ENCODE measurements at places on chromosomes 12 and 14. TPM values are rescaled to one million over a fixed set of nuclear protein-coding genes. Genes with fewer than 3 reads are reported as not detected.

The GPR162 gene
- total RNA-seq: 0.21 TPM

GRCh38 chr14:93522221-93522620 is 91.5 kb downstream of the UNC79 start:
- no peak for DNase-seq

The NEDD1 gene
- 25.5 TPM for total RNA-seq

DNA sequence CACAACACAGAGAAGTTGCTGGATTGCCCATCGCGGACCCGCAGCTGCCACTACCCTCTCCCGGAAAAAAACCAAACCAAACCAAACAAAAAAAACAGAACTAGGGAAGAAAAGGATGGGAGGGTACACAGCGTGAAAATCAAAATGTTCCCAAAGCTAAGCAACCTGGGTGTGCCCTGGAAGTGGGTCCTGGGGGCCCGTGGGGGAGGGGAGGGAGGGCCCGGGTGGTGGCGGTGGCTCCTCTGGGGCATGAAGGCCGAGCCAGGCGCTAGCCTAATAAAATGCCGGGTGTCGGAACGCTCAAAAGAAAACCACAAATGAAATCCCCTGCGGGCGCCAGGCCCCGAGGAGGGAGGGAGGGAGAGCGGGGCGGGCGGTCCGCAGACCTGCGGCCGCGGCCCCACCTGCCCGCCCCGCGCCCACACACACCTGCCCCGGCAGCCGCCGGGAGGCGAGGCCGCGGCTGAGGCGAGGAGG is 787 bp downstream of the HECTD4 start:
- DNase-seq: no peak

The SMCO2 gene
- 0.58 TPM for total RNA-seq

DNA sequence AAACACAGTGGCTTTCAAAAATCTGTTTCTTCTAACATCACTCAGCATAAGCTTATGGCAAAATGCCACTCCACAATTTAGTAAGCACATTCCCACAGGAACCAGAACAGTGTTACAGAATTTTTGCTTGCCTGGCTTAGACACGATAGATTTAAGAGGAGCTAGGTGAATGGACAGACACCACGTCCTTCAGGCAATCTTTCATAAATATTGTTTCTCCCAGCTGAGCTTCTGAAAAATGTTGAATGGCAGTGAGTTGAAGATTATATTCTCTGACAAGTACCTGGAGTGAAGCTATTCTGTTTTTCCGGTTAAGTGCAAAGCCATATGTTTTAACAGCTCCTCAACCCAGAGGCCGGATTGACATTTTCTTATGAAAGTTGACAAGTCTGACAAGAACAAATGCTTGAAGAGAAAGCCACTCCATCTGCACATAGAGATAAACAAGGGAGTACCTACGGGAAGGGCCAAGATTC is 102.0 kb downstream of the FSCB start:
- no peak for DNase-seq

DNA sequence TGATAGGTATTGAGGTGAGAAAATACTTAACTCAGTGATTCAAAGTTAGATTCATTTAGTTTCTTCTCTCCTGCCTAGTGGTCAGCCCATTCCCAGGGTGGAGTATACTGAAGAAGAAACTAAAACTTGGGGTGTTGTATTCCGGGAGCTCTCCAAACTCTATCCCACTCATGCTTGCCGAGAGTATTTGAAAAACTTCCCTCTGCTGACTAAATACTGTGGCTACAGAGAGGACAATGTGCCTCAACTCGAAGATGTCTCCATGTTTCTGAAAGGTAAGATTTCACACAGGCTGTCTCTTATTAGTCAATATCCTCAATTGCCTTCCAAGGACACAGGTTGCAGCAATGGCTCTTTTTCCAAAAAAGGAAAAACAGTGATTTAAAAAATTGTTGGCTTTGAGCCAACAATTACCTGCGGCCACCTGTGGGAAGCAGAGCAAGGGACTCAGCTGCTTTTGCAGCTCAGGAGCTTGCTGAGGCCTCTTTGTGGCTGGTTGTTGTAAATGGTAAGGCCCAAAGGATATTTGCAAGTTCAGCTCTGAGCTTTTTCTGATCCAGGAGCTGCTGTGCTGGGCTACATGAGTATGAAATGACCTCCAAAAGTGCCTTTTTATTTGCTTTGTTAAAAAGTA is 33.9 kb downstream of the TPH2 start:
- no peak for DNase-seq

The KERA gene
- not detected for total RNA-seq

The FAM234B gene
- 5.0 TPM for total RNA-seq

GRCh38 chr12:84305144-84305543 is 607.5 kb downstream of the SLC6A15 start:
- DNase-seq: no peak

DNA sequence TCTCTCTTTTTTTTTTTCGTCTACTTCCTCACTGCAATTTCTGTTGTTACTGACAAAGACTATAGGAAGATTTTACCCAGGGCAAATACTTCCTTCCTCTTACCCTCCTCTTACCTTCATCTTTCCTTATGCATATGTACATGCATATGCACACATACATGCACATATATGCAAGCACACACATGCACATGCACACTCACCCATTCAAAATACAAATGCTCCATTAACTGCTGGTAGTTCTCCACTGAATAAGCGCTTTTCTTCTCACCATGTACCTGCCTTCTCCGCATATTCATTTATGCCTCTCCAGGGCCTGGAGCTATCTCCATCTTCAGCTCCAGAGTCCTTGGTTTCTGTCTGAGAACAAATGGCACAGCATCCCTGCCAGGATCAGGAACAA is 632 bp downstream of the C12orf54 start:
- no peak for DNase-seq

The FMNL3 gene
- 35.1 TPM for total RNA-seq

GRCh38 chr14:100103250-100104005 is 38.2 kb downstream of the EVL start:
- no peak for DNase-seq

- no peak for DNase-seq
Observed at GRCh38 chr12:44875417-44875953, 630 bp downstream of the NELL2 start.

- DNase-seq: no peak
Observed at GRCh38 chr14:37215345-37215744, 17.6 kb downstream of the MIPOL1 start.
